ENCODE measurements at places on chromosomes 12 and 14.

DNA sequence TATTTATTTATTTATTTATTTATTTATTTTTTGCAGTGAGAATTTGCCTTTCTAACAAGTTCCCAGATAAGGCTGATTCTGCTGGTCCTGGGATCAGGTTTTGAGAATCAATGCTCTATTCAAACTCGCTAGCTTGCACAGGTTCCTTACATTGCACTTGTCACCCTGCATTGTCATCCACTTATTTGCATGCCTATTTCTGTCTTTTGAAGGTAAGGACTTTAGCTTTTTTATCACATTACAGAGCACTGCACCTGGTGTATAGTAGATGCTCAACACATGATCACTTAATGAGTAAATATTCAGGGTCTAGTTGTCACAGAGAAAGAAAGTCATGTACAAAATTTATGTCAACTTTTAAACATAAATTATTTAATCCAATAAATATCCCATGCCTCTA, 219.7 kb upstream of the BTG1 start:
- no peak for DNase-seq

GRCh38 chr12:18828483-18828882, 90.6 kb downstream of the CAPZA3 start:
- DNase-seq, result no peak

DNA sequence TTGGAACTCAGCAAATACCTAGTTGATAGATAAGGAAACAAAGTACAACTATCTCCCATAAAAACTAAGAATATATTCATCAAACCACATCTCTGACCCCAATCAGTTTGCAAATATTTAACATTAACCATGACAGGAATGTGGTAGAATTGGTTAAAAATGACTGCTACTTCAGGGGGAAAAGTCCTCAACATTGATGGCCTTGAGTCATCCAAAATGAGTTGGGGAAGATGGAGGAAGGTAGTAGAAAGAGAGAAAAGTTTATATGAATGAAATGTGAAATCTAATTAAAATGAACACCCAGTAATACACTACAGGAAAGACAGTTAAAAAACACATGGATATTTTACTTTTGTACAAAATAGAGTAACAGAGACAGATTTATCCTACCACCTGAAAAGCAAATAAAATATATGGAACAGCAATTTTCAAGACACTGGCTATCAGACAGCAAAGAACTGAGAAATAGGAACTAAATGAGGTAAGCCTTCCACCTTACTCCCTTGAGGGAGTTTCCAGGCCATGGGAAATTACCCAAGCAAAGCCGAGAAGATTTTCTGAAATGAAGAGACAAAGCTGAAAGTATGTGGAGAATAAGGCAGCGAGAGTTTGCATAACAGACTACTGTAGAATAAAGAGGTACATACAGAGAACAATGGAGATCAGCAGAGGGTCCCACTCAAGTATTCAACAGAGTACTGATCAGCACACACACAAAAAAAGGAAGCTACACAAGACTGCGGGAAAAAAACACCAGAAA, 49.6 kb downstream of the TC2N start:
- no peak for DNase-seq

DNA sequence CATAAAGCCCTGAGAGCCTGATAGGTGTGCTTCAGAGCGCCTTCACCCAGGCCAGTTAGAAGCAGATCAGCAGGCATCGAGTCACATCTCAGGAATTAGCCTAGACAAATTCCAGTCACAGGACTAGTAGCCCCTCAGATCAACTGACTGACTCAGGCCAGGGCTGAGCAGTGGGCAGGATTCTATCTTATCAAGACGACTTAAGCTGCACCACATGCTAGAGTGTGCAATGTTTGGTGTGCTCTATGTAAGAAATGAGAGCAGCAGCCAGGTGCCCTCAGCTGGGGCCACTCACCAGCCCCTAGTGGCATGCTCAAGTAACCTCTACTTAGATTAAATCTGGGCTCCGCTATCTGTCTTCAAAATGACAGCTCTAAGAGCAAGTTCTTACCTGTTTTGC, 19.7 kb upstream of the NGB start:
- no peak for DNase-seq

DNA sequence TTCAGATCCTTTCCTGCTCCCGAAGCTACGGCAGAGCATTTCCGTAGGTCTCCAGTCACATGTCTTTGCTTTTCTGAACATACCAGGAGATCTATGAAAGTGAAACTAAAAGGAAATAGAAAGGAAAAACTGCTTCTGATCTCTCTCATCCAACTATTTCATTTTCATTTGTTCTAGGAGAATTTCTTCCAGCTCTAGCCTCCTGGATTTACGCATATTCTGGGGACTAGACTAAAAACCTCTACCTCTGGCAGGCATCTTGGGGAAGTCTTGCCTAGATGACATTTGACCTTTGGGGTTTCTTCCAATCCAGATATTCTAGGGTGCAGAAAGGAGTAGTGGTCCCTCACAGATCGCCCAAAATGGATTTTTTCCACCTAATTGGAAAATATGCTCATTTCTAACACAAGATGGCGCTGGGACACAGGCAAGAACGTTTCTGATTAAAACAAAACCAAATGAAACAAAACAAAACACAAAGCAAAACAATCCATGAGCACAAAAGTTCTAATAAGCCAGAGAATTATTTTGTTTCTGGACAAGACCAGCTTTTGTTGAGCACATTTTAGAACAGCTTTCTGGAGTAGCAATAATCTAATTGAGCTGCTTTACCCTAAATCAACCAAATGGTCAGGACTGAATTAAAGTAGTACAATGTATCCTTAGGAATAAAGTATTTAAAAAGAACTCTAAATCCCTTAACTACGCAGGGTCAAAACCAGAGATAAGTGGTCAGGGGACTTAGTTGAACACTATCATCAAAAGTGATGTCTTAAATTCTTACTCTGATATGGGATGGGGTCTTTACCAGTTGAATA, 12.3 kb upstream of the PARP11 start:
- DNase-seq, result no peak

DNA sequence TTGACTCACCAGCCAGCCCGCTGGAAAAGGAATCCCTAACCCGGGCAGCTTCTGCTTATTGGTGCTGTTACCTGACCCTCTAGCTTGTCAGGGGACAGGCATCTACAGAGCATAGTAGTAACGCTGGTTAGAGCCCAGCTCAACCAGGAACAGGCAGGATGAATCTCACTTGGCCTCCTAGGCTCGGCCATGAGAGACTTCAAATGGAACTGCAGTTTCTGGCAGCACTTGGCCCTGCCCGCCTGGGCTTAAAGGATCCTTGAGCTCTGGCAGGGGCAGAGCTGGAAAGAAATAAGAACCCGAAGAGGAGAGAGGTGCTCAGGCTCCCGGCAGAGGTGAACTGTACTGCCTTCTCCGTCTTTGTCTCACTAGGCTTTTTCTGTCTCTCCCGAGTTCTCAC, 2.3 kb upstream of the LHX5 start:
- DNase-seq, result no peak

DNA sequence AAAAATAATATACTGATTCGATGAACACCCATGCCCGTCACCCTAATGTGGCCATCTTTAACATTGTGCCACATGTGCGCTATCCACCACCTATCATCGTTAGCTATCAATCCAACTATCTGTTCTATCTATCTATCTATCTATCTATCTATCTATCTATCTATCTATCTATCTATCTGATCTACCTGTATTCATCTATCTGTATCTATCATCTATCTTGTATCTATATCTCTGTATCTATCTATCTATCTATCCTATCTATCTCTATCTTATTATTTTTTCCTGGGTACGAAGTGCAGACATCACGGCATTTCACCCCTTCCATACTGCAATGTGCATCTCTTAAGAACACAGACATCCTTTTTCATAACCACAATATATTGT, 106.7 kb downstream of the PTPN11 start:
- DNase-seq, result no peak

DNA sequence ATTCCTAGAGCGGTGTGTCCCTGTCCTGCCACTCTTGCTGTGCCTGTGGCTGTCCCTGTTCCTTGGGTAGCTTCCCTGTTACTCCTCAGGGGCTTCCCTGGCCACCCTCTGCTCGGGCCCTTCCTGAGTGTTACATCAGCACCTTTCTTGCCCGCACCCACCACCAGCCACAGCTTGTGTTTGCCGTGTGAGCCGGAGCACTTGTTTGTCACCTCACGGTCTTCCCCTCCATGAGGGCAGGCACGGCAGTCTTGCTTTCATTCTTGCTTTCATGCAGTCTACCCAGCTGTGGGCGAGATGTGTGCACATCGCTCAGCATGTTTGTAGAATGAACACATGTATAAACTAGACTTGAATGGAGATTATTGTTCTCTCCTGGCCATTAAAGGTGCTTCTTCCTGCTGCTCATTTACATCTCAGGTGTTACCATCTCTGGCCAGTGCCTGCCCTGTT, 42.0 kb downstream of the TRAF3 start:
- no peak for DNase-seq

GRCh38 chr12:132343294-132344004, 14.1 kb upstream of the GALNT9 start:
- DNase-seq, result peak; percentile 21

DNA sequence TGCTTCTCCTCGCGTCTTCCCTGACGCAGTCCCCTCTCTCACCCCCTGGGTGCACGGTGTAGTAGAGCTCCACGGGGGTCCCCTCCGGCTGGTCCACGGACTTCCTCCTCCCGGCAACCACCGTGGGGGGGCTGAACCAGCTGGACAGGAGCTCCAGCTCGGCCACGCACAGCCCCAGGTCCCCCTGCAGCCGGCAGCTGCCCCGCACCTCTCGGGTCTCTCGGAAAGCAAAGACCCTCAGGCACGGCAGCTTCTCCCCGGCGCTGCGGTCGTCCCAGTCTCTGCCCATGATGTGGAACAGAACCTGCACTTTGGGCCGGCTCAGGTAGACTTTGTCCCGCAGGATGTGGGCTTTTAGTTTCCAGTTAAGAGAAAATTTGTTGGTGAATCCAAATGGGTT, 203.8 kb downstream of the TMEM132D start:
- DNase-seq, result no peak

GRCh38 chr12:89547101-89547500, 21.3 kb upstream of the POC1B start:
- no peak for DNase-seq

GRCh38 chr12:101743724-101744472, 4.6 kb upstream of the SYCP3 start:
- no peak for DNase-seq

Data from posterior cingulate gyrus (tissue), 11 donors.